Body of pancreas (tissue), 4 donors: ENCODE measurements at places on chromosomes 3 and 15. TPM values are rescaled to one million over a fixed set of nuclear protein-coding genes. Genes with fewer than 3 reads are reported as not detected.
A peak's percentile ranks its signal among the peaks of the same experiment; 100 is the strongest.

DNA sequence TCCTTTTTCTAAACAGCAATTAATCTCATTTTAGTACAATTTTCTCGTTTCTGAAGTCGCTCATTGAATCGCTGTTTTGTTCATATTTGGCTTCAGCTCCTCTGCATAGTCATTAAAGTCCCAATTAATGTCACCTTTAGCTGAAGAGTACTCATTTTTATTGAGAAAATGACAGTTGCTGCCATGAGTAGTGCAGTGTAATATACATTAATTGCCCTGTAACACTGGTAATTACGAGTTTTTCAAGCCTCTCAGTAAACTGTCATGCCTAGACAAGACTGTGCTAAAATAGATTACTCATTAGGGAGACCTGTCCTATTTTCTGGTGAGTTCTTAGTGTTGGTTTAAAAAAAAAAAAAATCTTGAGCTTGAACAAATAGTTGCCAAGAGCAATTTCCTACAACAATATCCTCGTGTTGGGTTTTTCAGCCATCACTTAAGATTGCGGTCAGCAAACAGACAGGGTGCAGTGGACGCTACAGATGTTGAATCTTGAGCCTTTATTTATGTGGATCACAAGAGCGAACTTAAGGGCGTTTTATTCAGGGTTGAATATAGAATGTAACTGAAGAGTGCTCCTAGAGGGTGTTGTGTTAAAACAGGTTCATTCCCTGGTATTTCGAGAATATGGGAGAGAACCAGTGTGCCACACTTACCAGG lies 176.0 kb downstream of the CDIN1 start:
- H3K4me3 ChIP-seq = no peak overlapping the region
- H3K27me3 ChIP-seq = no peaks in the 10 kb centered on the region
- no peak for DNase-seq
- no peak overlapping the region for H3K27ac ChIP-seq

- no peak for DNase-seq
- no peaks in the 10 kb centered on the region for H3K36me3 ChIP-seq
- no peak overlapping the region for H3K27ac ChIP-seq
- no peak overlapping the region for H3K4me3 ChIP-seq
- no peaks in the 10 kb centered on the region for H3K27me3 ChIP-seq
Measured at GRCh38 chr3:54243960-54244682, 121.8 kb downstream of the CACNA2D3 start.

DNA sequence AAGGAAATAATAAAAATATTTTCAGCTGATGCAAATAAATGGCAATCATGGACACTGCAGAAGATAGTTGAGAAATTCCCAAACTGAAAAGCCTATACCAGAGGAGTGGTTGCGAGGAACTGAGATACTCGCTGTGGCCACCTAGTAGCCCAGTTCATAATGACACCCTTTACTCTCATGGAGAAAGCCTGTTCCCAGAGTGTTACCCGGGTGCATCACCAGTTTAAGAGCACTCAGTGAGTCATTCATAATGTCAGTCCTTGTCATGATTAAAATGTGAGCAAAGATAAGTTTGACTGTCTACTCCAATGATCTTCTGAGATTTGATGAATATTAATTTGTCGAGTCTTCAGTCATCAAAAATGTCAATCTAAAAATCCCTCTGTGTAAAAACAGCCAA lies 138.4 kb upstream of the LRRC3B start:
- no peak for DNase-seq
- H3K27ac ChIP-seq = no peak overlapping the region
- no peaks in the 10 kb centered on the region for H3K36me3 ChIP-seq
- H3K4me3 ChIP-seq = no peak overlapping the region
- H3K27me3 ChIP-seq = no peaks in the 10 kb centered on the region
- H3K4me1 ChIP-seq = no peaks in the 10 kb centered on the region

DNA sequence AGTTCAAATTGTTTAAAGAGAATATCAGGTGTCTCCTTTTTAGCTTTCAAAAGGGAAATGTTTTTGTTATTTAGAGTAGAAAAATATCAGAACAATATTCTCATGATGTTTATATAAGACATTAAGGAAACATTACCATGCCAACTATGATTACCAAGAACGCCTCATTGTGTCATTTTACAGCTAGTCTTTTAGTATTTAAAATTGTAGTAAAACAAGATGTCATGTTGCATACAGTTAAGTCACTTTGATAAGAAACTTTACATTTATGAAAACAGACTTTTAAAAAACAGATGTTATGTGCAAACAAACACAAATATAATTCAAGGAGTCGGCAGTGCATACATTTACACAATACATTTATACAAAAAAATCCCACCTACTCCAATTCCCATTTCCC lies 4.4 kb downstream of the PLSCR4 start:
- H3K4me3 ChIP-seq = no peak overlapping the region
- no peaks in the 10 kb centered on the region for H3K36me3 ChIP-seq
- no peak for DNase-seq
- H3K4me1 ChIP-seq = peaks cover 23% of the 10 kb centered on the region

- H3K27me3 ChIP-seq = no peaks in the 10 kb centered on the region
- DNase-seq = no peak
- H3K4me3 ChIP-seq = no peak overlapping the region
- no peaks in the 10 kb centered on the region for H3K36me3 ChIP-seq
- H3K4me1 ChIP-seq = peaks cover 10% of the 10 kb centered on the region
Measured at GRCh38 chr3:64270142-64270865, 45.0 kb upstream of the PRICKLE2 start.

DNA sequence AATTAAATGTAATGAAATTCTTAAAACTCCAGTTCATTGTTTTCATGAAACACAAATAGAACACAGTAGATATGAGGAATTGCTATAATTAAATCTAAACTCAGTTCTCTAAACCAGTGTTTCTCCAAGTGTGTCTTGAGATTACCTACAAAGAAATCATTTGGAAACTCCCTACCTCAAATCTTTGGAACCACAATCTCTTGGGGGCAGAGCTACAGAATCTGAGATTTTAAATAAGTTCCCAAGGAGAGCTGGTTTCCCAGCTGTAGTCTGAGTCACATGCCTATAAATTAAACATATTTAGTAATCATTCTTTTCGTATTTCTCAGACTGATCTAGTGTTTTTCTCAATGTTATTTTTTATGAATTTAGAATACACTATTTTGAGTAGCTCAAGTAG lies 17.0 kb upstream of the ACTC1 start:
- H3K36me3 ChIP-seq = no peaks in the 10 kb centered on the region
- no peak overlapping the region for H3K27ac ChIP-seq
- no peak overlapping the region for H3K4me3 ChIP-seq
- H3K27me3 ChIP-seq = no peaks in the 10 kb centered on the region
- no peak for DNase-seq

- no peaks in the 10 kb centered on the region for H3K27me3 ChIP-seq
- no peak overlapping the region for H3K4me3 ChIP-seq
- H3K27ac ChIP-seq = peak overlapping the region; percentile 91
- DNase-seq = no peak
- H3K36me3 ChIP-seq = peaks cover 9% of the 10 kb centered on the region
Measured at GRCh38 chr3:45984331-45985312, 11.0 kb downstream of the FYCO1 start.

- no peak overlapping the region for H3K4me3 ChIP-seq
- H3K36me3 ChIP-seq = no peaks in the 10 kb centered on the region
- no peaks in the 10 kb centered on the region for H3K27me3 ChIP-seq
- no peak for DNase-seq
- no peak overlapping the region for H3K27ac ChIP-seq
Measured at GRCh38 chr3:177523067-177523675, 325.9 kb upstream of the TBL1XR1 start.

GRCh38 chr15:52112203-52112750 lies 298 bp downstream of the BCL2L10 start:
- H3K4me1 ChIP-seq = peaks cover 35% of the 10 kb centered on the region
- DNase-seq = no peak
- no peaks in the 10 kb centered on the region for H3K27me3 ChIP-seq
- no peak overlapping the region for H3K4me3 ChIP-seq

GRCh38 chr3:318903-319302 lies 122.3 kb downstream of the CHL1 start:
- no peaks in the 10 kb centered on the region for H3K36me3 ChIP-seq
- DNase-seq = no peak
- no peak overlapping the region for H3K27ac ChIP-seq
- no peaks in the 10 kb centered on the region for H3K4me1 ChIP-seq

DNA sequence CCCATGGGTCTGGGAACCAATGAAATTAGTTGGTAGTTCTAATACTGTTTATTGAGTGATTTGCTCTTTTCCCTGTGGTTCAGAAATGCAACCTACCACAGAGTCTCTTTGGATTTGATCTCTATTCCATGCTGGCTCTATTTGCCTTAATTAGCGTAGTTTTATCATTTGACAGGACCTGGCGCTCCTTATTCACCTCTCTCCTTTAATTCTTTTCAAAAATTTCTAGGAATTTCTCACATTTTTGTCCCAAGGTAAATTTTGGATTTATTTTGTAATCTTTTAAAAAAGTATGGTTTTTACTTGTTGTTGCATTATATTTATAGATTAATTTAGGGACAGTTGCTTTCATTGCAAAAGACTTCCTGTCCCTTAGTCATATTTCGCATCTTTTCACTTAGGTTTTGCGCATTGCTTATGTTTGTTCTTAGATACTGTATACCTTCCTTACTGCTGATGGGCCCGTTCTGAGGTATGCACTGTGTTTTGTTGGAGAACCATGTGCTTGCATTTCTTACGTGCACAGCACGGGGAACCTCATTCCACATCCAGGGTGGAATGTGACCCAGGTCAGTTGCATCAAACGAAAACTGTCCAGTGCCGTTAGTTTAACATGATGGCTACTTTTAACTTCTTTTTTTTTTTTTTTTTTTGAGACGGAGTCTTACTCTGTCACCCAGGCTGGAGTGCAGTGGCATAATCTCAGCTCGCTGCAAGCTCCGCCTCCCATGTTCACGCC lies 27.0 kb downstream of the SENP5 start:
- H3K36me3 ChIP-seq = no peaks in the 10 kb centered on the region
- DNase-seq = no peak
- no peaks in the 10 kb centered on the region for H3K4me1 ChIP-seq
- no peak overlapping the region for H3K4me3 ChIP-seq

GRCh38 chr15:39682366-39682765 lies 100.3 kb downstream of the FSIP1 start:
- no peaks in the 10 kb centered on the region for H3K4me1 ChIP-seq
- no peaks in the 10 kb centered on the region for H3K27me3 ChIP-seq
- H3K27ac ChIP-seq = no peak overlapping the region
- DNase-seq = no peak
- no peak overlapping the region for H3K4me3 ChIP-seq

DNA sequence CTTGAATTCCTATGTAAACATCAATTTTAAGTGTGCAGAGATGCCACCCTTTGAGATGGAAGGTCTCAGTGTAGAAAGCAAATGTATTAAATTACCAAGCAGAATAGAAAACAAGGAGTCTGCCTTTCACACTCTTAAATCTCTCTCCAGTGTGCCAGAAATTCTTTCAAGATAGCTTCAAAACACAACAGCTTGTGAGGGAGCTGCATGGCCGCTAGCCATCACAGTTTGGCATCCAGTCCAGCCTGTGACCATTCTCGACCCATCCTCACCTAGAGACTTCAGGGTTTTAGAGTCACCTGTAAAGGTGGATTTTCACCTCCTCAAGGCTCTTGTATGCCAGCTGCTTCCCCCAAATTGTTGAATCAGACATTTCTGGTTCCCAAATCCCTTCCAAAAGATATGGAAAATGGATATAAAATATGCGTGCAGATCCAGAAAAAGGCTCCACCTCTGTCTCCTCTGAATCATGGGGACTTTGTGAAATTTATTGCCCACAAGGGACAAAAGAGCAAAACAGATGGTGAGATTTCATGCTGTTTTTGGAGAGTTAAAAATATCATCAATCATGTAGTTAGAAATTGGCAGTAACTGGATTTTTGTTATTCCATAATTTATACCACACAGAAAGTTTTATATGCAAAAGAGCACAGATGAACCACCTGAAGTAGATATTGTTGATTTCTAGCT lies 114.2 kb upstream of the THRB start:
- no peaks in the 10 kb centered on the region for H3K36me3 ChIP-seq
- no peak for DNase-seq
- H3K4me3 ChIP-seq = no peak overlapping the region
- H3K4me1 ChIP-seq = peaks cover 9% of the 10 kb centered on the region

GRCh38 chr3:151992326-151993041 lies 119.0 kb downstream of the SUCNR1 start:
- no peak for DNase-seq
- H3K4me3 ChIP-seq = no peak overlapping the region
- H3K27ac ChIP-seq = no peak overlapping the region
- H3K36me3 ChIP-seq = no peaks in the 10 kb centered on the region

GRCh38 chr3:138862924-138863775 lies 28.4 kb upstream of the PIK3CB start:
- no peaks in the 10 kb centered on the region for H3K36me3 ChIP-seq
- peak overlapping the region; percentile 90 for H3K27ac ChIP-seq
- no peak overlapping the region for H3K4me3 ChIP-seq
- H3K4me1 ChIP-seq = peaks cover 34% of the 10 kb centered on the region
- H3K27me3 ChIP-seq = no peaks in the 10 kb centered on the region

DNA sequence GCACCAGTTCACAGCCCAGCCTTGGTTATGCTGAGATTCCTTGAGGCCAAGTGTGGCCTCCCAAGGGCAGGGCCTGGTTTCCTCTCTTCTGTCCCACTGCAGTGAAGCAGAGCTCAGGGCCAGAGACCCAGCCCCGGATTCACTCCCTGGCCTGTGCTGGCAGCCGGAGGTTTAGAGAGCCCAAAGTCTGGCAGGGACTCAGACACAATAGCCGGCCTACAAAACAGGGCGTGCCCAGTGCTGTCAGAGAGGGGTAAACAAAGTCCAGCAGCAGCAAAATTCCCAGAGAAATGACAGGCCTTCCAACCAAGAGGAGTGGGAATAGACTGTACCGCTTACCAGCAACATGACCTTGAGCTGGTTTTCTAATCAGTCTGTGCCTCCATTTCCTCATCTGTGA lies 14.0 kb downstream of the VIPR1 start:
- no peaks in the 10 kb centered on the region for H3K36me3 ChIP-seq
- DNase-seq = no peak
- no peaks in the 10 kb centered on the region for H3K4me1 ChIP-seq

- H3K4me3 ChIP-seq = no peak overlapping the region
- no peaks in the 10 kb centered on the region for H3K27me3 ChIP-seq
- H3K27ac ChIP-seq = no peak overlapping the region
- no peaks in the 10 kb centered on the region for H3K4me1 ChIP-seq
Measured at GRCh38 chr3:145244327-145244726, 916.7 kb downstream of the PLOD2 start.

GRCh38 chr15:68055224-68055705 lies 1.1 kb downstream of the PIAS1 start:
- peak overlapping the region; percentile 96 for H3K4me3 ChIP-seq
- peak overlapping the region; percentile 97 for H3K27ac ChIP-seq
- DNase-seq = peak; percentile 26
- H3K36me3 ChIP-seq = no peaks in the 10 kb centered on the region
- H3K4me1 ChIP-seq = peaks cover 41% of the 10 kb centered on the region
- no peaks in the 10 kb centered on the region for H3K27me3 ChIP-seq

Gene ETV5
- total RNA-seq = 14.5 TPM

Gene CCRL2
- total RNA-seq = 1.3 TPM

Gene OXTR
- 0.33 TPM for total RNA-seq

Gene CLEC3B
- total RNA-seq = 22.1 TPM

Gene ARGFX
- total RNA-seq = not detected

Gene LDHAL6B
- not detected for total RNA-seq

Gene STRIT1
- total RNA-seq = not detected
